GM12864 (cell line): ENCODE measurements at places on chromosomes 1 and 21.

DNA sequence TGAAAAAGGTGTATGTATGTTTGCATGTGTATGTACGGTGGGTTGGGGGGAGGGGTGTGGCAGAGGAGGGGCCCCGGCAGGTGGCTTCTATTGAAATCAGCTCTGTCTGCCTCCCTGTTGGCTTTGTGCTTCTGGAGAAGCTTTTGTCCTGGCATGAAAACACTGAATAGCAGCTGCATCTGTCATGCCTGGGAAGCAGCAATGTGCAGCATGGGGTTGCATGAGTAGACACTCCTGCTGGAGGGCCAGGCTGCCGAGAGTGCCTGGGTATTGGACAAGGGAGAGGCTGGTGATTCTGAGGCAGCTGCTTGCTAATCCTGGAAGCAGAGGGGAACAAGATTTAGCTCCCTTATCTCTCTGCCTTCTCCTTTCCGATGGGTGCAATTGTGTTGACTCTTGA, 20.5 kb downstream of the MAPKAPK2 start:
- DNase-seq: no peak

DNA sequence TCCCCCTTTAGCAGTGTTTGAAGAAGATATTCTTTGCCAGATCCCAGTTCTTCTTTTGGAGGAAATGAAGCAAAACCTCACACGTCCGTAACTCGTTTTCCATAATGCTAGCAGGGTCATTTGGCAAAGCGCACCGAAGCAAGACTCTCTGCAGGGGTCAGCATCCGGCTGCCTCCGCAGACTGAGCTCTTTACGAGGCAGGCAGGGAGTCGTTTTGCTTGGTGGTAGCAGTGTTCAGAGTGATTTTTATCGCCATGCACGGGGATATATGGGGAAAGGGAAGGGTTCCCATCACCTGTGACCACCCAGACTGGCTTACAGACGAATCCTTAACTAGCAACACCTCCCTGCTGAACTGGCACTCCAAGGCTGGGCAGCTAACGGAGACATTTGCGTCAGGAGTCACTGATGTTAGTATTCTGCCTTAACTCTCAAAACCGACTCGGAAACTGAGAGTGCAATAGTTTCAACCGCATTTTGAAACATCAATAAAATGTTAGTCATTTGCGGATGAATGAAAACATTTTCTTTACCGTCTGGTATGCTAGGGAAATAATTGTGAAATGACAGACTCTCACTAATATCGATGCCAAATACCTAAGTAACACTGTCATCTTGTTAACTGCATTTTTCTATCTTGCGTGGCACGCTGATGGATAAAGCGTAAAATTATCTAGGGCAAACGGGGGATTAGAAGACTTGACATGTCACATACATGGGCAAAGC, 2.2 kb upstream of the NEGR1 start:
- DNase-seq: no peak

- DNase-seq: no peak
These were observed 26.6 kb upstream of the RPF1 start for GRCh38 chr1:84452436-84452835.

DNA sequence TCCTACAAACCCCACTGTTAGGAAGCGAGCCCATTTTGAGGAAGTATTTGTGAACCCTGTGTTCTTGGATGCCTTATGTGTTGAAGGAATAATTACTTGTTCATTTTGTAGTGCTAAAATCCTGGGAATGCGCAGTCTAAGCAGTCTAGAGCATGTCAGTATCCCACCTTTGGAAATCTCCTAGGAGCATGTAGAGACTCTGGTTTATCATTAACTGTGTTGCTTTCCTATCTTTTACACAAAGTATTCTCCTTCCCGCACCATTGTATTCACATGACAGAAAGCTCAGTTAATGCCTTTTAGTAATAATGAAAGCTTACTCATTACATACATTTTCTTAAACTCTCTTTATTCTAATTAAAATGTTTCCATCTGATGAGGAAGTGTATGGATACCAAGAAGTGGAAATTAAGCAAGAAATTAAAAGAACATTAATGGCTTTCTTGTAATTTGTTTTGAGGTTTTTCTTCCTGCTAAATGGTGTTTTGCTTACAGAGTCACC, 99.4 kb downstream of the CAMTA1 start:
- no peak for DNase-seq

DNA sequence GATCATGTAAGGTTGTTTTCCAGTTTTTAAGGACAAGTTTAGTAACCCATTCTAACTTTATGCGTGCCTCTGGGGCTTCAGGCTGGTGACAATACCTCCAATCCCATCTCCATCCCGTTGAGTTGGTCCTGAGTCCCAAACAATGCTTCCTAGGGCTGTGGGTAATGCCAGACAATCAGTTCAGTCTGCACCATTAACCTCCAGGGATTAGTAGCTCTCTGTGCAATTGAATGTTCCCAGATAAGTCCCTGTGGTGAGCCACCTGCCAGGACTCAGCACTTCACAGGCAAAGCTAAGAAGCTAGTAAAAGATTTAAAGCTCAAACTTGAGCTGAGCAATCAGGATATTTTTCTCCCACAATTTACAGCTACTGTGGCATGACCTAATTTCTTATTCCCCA, 462.2 kb upstream of the PTBP2 start:
- no peak for DNase-seq

GRCh38 chr1:211332036-211332616, 5.5 kb downstream of the TRAF5 start:
- DNase-seq: no peak
